Activated T-helper 1 cell treated with anti-CD3 and anti-CD28 coated beads, Interleukin-2, amount 50 U/mL, for 16 hours (primary cell): ENCODE measurements at places on chromosomes 12 and 14.

GRCh38 chr14:20707622-20708021 lies 19.1 kb downstream of the ANG start:
- DNase-seq, result no peak

- DNase-seq, result no peak
These were observed 4.3 kb downstream of the PAX9 start for GRCh38 chr14:36665887-36666415.

- DNase-seq, result no peak
These were observed 154.3 kb downstream of the TMX1 start for GRCh38 chr14:51394384-51394783.

GRCh38 chr12:131929581-131930456 lies 743 bp downstream of the PUS1 start:
- no peak for DNase-seq

DNA sequence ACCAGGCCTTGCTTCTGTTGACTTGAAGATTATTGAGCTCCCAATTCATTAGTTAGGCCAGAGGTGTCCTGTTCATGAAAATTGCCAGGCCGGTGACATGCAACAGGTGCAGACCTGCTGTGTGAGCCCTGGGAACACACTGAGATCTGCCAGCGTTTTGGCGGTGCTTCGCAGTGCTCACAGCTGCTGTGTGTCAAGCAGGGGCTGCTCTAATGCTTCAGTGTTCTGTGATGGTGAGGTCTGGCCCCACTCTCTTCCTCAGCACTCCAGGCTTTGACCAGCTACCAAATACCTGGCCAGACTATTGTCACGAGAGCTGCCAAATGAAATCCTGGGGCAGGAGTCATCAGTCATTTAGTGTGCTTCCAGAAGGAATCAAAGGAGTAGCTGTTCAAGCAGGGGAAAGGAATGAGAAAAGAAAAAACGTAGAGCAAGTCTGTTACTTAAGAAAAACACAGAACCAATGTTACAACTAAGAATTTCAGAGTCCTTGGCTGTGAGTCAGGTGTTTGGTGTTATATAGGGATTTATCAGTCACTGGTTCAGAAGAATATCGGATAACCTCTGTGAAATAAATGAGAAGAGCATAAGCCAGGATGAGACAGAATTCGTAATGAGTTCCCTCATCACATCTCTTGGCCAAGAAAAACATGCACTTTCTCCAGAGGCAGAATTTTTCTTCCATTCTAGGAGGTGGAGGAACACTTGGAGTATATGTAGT lies 150.8 kb downstream of the FBXL14 start:
- no peak for DNase-seq

- no peak for DNase-seq
These were observed 26.1 kb upstream of the AACS start for GRCh38 chr12:125038976-125039625.

DNA sequence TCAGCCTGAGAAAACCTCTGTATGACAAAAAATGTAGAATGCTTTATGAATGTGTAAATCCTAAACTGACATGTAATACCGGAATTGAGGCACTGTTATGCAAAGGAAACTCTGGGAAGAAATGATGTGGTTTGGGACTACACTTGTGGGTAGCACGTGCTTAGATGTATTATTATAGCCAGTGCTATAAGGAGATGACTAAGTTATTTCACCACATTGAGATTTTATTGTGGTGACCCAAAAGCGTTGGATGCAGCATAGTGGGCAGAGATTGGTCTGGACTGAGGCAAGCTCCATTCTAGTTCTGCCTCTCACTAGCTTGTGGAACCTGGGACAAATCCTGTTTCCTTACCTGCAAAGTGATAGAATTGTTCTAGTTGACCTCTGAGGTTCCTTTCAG lies 172.2 kb downstream of the SNAPC1 start:
- DNase-seq, result no peak

DNA sequence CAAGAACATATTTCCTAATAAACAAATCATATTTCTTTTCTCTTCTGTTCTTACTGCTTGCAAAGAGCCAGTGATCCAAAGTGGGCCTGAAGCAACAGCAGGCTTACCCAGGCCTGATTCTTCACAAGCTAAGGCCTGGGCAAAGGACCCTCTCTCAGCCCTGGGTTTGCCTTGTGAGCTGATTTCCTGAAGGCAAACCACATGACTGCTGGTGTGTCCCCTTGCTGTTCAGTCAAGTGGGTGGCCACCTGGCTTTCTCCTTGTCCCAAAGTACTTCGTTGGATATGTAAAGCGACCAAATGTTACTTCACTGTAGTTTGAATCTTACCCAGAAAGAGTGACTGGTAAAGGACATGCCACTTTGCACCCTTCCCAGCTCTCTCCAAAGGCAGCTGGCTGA lies 392.9 kb downstream of the ZFP36L1 start:
- DNase-seq, result no peak

GRCh38 chr14:68331426-68331825 lies 461.4 kb downstream of the ZFP36L1 start:
- no peak for DNase-seq

GRCh38 chr12:121392325-121392716 lies 7.6 kb upstream of the RNF34 start:
- DNase-seq, result no peak

GRCh38 chr14:45185100-45185814 lies 49.5 kb downstream of the FANCM start:
- no peak for DNase-seq

DNA sequence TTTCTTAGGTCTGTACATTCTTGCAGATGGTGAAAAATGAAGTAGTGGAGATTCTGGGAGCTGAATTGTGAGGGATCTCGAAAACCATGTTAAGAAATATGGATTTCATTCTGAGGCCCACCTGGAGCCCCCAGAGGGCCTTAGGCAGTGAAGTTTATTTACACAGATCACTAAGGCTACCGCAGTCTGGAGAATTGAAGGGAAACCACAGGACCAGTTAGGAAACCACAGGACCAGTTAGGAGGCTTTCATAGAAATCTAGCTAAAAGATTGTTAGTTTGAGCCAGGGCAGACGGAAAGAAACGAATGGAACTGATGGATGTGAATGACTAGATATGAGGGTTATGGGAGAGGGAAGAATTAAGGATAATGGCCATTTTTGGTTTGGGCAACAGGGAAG lies 7.2 kb downstream of the CBLN3 start:
- no peak for DNase-seq

- DNase-seq, result peak; percentile 55
These were observed 1180.6 kb downstream of the VRK1 start for GRCh38 chr14:97977651-97978261.

DNA sequence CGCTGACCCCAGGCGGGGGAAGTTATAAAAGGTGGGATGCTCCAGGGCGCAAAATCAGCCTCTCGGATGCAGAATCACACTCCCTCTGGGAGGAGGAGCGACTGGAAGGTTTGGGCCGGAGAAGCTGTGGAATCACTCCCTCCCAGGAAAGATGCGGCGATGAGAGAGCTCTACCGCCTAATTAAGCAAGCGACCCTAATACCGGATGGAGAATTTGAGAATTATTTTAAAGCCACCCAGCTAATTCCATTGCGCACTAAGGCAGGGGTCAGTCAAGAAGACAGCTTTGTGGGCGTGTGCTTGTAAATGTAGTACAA lies 1.9 kb downstream of the COL2A1 start:
- DNase-seq, result no peak

GRCh38 chr12:45089411-45090075 lies 38.6 kb upstream of the DBX2 start:
- DNase-seq, result no peak

- DNase-seq, result no peak
These were observed 86.8 kb downstream of the RFLNA start for GRCh38 chr12:124381456-124382296.

DNA sequence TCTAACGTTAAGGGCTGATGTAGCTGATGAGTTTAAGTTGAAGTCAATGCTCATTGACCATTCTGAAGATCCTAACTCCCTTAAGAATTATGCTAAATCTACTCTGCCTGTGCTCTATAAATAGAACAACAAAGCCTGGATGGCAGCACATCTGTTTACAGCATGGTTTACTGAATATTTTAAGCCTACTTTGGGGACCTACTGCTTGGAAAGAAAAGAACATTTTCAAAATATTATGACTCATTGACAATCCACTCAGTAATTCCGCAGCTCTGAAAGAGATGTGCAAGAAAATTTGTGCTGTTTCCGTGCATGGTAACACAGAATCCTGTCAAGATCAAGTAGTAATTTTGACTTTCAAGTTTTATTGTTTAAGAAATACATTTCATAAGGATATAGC lies 35.0 kb upstream of the NAV3 start:
- DNase-seq, result no peak

DNA sequence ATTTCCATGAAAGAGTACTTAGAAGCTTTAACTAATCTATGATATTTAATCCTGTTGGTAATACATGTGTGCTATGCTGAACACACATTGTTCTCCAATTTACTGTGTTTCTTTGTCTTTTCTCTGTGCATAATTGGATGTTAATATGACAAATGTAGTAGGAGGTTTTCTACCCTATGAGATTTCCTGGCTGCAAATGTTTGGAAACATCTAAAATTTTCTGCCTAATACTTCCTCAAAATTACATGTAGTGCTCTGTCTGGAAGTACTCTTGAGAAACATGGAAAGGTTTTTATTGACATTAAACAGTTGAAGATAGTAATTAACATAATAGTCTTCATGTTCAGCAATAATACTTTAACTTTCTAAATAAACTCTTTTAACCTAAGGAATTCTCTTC lies 213.0 kb downstream of the KITLG start:
- no peak for DNase-seq

DNA sequence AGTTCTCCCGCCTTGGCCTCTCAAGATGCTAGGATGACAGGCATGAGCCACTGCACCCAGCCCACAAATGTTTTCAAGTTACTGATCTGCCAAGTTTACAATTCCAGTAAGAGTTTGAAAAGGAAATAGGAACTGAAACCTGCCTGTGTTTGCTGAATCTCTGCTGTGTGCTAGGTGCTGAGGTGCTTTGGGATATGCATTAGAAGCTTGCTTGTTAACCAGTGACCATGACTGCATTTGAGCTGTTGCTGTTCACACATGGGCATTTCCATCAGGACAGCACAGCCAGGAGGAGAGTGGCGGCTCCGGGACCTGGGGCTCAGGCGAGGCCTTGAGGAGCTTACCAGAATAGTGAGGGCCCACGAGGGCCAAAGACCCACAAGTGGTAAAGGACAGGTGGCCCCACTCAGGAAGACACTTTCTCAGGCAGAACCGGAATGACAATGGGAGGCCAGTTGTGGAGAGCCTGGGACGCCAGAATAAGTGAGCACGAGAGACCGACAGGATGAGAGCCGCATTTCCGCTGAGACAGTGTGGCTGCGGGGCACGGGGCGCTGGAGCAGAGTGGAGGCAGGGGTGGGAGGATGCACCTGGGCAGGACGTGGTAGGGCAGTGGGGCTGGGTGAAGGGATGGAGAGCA lies 54.5 kb upstream of the MMP17 start:
- no peak for DNase-seq

DNA sequence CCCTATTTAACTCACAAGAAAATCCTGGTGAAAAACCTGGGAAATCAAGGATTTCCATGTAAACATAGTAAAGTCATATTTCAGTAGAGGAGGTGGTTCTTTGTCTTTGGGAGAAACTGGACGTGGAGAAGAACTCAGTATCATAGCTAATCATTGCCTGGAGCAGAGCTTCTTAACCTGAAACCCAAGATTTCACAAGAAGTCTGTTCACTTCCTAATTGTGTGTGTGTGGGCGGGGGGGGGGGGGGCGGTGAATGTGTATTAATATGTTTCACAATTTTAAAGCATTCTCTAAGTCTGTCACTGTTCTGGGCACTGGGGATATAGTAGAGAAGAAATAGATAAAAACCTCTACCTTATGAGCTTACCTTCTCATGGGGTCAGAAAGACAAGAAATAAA lies 96.7 kb upstream of the PPP4R3A start:
- no peak for DNase-seq

DNA sequence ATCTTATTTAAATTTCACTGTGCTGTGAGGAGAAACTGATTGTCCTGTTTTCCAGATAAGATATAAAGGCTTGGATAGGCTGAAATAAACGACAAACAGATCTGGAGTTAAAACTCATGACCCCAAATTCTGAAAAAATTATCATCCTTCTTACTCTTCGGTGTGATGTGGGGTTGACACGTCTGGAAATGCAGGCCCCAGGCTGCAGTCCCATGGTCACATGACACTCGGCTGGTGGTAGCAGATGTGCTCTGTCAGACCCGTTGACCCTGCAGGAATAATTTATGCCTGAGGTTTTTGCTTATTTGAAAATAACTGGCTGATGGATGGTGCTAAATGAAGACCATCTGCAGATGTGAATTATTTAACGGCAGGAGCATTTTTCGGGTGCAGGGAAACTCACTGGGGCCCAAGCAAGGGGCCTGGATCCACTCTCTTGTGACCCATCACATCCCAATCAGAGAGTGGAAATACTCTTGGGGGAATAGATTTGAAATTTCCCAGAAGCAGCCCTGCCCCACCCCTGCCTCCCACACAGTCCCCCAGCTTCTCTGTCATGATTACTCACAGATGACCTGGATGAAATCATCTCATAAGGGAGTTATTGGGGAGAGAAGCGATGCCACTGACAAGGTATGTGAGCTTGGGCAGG lies 47.7 kb upstream of the CMKLR1 start:
- DNase-seq, result no peak

DNA sequence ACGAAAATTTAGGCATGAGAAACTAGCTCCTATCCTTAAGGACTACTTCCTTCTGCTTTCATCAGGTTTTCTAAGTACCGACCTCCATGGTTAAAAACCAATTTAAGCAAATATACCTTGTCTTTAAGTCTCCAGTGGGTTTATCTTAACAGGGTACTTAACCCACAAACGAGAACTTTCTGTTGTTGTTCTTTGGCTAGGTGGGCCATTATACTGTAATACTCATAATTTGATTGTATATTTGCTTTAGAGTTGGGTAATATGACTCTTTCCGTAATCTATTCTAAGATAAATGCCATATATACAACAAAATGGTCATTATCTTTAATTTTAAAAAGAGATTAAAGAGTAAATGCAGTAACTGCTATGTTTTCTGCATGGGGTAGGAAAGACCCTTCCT lies 21.6 kb downstream of the RASSF8 start:
- DNase-seq, result no peak

- DNase-seq, result no peak
These were observed 4.4 kb downstream of the NACA start for GRCh38 chr12:56720731-56721151.

DNA sequence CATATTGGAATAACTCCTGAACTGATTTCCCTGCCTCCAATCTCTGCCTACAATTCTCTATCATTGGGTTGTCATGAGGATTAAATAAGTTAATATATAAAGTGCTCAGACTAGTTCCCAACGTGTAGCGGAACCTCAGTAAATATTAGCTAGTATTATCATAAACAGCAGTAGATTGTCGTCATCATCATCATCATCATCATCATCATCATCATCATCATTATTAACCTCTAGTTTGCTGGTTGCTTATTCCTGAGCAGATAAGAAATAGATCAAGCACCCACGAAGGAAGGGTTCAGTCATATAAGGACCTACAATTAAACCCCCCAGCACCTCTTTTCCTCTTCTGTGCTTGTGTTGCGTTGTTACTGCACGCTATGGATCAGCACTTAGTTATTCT lies 48.8 kb upstream of the PARP11 start:
- DNase-seq, result no peak
